Amniotic epithelial cell (primary cell): ENCODE measurements at places on chromosomes 2 and 18.

DNA sequence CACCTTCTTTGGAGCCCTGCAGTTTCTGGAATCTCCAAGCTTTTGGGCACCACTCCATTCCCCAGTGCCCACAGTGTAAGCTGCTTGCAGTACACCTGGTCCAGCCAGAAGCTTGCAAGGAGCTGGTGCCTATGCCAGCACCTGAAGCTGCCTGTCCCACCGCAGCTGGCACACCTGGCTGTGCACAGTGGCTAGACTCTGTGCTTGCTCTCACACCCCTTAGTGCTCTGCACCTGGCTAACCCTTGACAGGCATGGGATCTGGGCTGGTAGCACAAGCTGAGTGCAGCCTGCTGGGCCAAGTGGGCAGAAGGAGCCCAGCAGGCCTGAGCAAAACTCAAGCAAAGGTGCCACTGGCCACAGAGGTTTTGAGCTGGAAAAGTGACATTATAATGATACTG, 183.8 kb upstream of the MC4R start:
- no peak for DNase-seq

DNA sequence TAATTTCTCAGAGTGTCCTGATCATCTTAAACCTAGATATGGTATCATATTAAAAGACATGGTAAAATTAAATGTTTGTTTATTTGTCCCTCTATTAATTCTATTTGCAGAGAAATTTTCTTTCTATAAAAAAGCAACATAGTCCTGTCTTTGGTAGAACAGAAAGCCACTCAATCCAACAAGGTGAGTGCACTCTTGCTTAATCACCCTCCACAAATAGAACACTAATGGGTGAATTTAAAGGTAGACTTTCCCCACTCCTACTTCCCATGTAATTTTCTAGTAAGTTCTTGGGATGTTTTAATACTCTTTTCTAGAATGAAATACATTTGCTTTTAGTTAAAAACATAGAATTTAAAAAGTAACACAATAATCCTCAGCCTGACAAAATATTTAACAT, 97.7 kb downstream of the PIGN start:
- no peak for DNase-seq

GRCh38 chr2:231037202-231037730, at the start of gene C2orf72:
C2orf72 (plus strand) TSS chr2:231037523; CDS start chr2:231037566, 43 bp downstream.
- DNase-seq, result no peak

GRCh38 chr2:152613235-152613634, 104.0 kb downstream of the PRPF40A start:
- no peak for DNase-seq

- no peak for DNase-seq
Observed at GRCh38 chr2:98277162-98277859, 68.9 kb upstream of the CNGA3 start.

DNA sequence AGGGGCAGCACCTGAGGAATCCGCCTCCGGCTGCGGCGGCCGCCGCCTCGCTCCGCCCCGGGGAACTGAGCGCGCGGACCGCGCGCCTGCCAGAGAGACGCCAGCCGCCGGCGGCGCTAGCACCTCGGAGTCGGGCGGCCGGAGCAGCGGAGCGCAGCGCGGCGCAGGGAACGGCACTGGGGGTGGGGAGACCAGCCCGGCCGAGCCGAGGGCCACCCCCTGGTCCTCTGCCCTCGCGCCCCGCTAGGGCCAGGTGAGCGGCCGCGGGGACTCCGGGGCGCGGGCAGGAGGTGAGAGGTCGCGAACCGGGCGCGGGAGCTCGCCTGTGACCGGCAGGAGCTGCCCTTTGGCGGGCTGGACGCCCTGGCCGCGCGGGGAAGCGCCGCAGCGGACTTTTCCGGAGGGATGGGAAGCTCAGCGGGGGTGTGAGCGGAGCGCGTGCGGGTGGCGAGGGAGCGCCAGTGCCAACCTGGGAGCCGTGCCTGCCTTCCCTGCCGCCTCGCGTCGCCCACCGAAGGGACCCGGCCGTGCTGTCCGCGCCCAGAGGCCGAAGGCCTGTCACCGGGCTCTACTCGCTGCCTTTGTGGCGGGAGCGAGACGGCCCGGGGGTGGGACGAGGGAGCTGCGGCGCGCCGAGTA, at the start of gene GREB1L:
TSS of gene GREB1L (plus strand) at position 92 of the 639 bp plus-strand sequence. CDS start 141,287 bp downstream, outside the sequence.
- peak; percentile 68 for DNase-seq

DNA sequence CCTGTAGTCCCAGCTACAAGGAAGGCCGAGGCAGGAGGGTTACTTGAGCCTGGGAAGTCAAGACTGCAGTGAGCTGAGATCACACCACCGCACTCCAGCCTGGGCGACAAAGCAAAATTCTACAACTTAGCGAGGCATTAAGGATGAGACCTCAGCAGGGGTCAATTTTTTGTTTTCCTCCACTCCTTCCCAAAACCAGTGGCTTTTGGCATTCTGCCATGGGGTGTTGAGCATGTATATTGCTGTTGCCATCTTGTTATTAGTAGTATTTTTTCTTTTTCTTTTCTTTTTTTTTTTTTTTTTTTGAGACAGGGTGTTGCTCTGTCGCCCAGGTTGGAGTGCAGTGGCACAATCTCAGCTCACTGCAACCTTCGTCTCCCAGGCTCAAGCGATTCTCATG, 8.9 kb upstream of the GIGYF2 start:
- DNase-seq, result no peak

GRCh38 chr18:79797518-79798345, at the start of gene KCNG2:
KCNG2 (plus strand) TSS chr18:79797938; CDS start chr18:79863668, 65,730 bp downstream.
- DNase-seq, result peak; percentile 10

GRCh38 chr2:18172607-18173006, 294.1 kb downstream of the KCNS3 start:
- DNase-seq, result no peak

DNA sequence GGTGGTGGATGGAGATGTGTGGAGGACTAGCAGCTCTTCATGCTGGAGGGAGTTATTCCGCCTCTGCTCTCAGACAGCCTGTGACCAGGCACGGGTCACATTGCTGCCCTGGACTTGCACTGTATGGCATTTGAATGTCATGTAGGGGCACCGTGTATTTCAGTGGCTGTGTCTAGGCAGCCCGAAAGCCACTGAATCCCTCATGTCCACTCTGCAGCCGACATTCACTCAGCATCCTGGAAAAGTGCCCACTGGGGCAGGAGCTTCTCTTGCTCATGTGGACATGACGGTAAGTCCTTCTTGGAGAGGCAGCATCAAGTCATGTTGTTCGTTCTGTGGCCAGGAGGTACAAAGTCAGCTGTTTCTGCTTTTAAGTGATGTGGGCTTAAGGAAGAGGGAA, 127.9 kb downstream of the SH3RF3 start:
- DNase-seq, result peak; percentile 42

- DNase-seq, result no peak
Observed at GRCh38 chr2:233384015-233384414, 29.7 kb downstream of the DGKD start.

DNA sequence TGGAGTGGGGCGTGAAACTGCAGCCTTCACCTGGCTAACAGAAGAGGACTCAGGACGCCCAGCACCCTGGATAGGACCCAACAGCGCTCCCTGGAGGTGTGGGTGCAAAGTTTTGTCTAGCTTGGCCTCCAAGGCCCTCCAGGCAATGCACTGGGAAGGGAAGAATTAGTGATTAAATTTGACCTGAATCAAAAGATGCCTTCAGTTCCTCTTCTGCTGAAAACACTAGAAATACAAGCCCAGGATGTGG, 779 bp upstream of the TRIB2 start:
- peak; percentile 79 for DNase-seq

DNA sequence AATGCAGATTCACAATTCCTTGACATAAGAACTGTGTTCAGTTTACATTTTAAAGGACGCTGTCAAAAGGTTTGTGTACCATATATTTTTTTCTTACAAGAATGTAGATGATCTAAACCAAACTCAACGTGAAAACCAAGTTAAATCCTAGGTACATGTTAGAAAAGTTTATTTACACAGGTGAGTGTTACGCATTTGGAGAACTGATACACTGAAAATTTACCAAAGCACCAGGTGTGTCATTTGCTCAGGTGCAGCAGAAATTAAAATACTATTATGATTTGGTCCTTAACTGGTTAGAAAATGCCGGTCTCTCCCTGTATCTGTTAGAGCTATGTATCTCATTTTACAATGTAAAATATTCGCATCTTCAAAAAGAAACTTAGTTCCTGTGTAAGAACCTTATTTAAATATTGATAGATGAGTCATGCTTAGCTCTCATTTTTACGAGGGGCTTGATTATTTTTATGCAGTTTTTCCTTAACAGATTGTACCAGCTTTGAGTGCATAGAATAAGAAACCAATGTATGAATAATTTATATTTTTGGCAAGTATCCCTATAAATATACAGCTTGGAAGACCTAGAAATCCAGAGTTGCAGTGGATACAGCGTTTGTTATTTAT, 25.1 kb downstream of the MFF start:
- no peak for DNase-seq

DNA sequence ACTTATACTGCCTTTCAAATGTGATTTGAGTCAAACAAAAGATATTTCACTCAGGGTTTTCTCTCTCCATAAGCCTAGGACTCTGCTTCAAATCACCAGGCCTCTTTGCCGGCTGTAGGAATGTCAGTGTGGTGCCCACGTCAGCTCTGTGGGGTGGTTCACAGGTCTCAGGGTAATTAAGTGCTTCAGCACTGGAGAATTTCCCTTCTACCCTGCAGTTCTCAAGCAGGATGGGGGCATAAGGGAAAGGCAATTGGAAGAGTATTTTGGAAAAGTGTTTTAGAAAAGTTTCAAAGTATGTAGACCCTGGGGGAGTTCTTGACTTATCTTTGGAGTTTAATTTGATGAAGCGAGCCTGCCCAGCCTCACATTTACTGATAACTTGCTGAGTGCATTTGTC, 9.6 kb downstream of the CNGA3 start:
- DNase-seq, result no peak

GRCh38 chr2:105379741-105380186, 19.1 kb downstream of the FHL2 start:
- DNase-seq, result no peak

DNA sequence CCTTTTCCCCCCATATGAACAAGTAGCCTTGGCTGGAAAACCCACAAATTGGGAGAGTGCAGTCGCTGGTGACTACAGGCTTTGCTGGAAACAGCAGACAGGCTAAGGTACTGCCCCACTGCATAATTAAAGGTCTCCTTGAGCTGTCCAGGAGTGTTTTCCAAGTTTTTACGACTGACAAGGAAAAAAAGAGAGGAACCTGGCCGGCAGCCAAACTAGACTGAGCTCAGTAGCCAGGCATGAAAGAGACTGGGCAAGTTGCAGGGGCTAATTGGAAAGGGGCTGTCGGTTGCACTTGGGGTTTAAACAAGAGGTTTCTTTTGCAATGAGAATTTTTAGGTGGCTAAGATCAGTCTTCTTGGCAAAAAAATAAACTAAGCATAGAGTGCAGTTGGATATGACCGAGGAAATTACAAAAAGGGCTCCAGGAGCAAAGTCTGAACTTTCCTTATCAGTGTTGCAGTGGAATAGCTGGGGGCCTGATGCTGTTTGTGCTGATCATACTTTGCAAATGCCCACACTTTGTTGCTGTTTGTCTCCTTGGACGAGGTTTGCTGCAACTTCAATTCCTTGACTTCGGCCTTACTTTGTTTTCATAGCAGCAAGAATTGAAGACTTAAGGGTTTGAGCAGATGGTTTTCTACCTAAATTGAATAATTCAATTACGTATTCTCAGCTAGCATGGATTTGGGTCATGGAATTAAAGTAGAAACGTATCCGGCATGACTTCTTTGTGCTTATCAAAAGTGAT, 2.1 kb downstream of the GULP1 start:
- peak; percentile 78 for DNase-seq
